ENCODE measurements at places on chromosomes 16 and 17.

DNA sequence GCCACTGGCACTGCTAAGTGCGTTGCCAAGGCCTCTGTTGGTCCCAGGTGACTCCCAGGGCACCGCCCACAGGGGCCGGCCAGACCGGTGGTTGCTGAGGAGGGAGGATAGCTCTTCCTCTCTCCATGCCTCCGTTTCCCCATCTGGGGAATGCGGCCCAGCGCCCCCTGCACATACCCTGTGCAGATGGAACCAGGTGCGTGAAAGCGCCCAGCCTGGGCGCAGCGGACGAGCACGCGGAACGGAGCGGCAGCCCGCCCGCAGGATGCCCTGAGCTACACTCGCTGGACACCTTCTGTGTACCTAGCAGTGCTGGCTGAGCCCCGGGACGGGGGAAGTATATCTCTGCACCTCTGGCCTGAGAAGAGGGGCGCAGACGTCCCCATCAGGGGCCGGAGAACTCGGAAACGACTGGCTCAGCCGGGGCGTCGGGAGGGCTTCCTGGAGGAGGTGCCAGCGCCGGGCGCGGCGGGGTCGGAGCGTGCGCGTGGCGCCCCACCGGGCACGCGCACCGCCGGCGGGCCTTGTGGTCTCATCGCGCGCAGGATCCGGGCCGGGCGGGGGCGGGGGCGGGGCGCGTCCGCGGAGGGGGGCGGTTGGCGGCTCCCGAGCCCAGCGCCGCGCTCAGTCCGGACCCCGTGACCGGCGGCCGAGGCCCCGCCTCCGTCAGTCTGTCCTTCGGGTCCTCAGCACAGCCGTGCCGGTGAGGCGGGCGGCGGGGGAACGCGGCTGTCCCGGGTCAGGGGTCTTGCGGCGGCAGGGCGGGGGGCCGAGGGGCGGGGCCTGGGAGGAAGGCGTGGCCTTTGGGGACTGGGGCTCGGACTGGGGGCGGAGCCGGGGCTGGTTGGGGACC, at the start of the genes CCDC78 and HAGHL:
Gene CCDC78, minus strand, starts transcription at position 6 of the 853 bp plus-strand sequence. CDS start 76 bp downstream, outside the sequence.
Gene HAGHL, plus strand, starts transcription at position 669 of the 853 bp plus-strand sequence. CDS start 404 bp downstream, outside the sequence.
- no peak for DNase-seq

DNA sequence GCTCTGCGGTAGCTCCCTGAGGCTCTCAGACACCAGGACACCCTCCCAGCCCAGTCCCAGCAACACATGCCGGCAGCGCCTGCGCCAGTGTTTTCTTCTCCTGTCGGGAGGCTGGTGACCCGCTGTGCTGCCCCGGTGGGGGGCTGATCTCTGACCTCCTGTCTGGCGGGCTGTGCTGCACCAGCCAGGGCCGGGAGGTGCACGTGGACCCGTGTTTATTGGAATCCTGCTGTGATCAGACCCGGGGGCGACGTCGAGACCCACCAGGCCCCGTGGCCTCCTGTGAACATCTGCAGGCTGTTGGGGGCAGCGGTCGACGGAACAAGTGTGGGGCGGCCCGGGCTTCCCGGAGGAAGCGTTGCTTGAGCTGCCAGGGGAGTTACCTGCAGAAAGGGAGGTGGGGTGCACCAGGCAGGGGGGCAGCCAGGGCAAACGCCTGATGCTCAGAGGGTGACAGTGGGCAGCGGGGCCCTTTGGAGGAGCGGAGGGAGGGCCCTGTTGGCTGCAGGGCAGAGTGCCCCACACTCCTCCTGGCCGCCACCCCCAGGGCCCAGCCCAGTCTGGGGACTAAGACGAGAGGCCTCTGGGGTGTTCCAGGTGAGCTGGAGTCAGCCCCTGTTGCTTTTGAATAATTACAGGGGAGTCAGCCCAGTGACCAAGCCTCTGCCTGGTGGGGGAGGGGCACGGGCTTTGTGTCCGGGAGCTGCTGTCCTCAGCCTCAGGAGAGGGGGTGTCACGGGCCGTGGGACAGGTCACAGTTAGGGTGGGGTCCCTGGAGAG, 2.3 kb upstream of the SSTR5 start:
- no peak for DNase-seq

- DNase-seq = no peak
Measured at GRCh38 chr17:8122924-8123694, 797 bp downstream of the HES7 start.

DNA sequence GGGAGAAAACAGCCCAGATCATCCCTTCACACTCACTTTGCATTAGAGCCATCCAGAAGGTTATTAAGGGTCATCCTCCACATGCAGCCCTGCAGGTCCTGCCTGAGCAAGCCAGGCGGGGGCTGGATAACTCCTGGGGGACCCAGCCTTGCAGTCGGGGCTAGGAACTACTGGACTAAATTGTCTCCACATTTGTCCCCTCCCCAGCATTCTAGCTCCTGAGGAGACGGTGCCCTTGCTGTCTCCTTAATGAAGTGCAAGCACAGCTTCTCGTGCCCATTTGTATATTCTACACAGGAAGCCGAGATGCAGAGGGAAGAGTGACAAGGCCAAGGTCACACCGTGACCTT, 185.2 kb downstream of the C16orf95 start:
- DNase-seq = peak; percentile 24

GRCh38 chr17:57914273-57915142, 40.7 kb downstream of the CUEDC1 start:
- peak; percentile 64 for DNase-seq

- DNase-seq = no peak
Measured at GRCh38 chr17:71572343-71572742, 548.5 kb upstream of the SOX9 start.

GRCh38 chr16:86669937-86670749, 91.8 kb downstream of the FOXL1 start:
- DNase-seq = no peak

DNA sequence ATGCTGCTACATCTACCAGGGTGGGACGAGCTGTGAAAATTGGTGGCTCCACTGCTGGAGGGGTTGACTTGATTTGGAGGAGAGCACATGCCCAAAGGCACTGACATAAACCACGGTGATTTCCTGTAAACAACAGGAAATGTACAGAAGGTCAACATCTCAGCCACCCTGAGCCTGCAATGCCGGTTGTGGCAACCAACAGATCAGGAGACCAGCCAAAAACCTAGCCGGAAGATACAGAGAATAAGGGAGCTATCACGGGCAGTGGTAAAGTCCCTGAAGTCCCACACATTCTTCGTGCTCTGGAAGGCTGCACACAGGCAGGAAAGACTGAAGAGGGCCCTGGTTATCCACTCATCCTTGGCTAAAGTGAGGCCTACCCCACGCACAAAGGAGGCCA, 56.2 kb downstream of the ADCY9 start:
- DNase-seq = no peak

GRCh38 chr16:55373489-55373832, 49.5 kb downstream of the IRX6 start:
- DNase-seq = no peak

DNA sequence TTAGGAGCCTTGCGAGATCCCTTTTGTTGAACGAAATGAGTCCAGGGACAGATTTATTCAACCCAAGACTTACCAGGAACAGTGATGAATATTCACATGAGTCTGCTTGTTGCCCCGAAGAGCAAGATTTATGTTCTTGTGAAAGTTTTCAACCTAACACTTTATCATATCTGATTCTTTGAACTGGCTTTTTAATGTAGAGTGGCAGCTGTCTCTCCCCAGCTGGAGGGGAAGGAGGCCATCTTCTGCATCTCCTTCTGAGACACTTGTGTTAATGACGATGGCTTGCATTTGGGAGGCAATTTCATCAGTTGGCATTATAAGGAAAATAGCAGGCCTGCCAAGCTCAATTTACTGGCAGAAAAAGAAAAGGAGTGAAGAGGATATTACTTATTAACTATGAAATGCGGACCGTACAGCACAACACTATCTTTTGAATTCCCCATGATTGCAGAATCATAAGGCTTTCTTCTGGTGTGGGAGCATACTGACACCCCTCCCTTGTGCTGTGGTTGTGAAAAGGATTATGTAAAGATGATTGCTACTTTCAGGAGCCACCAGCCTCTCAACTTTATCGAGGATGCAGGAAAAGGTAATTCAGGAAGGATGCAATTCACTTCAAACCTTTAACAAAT, 35.7 kb downstream of the SMARCE1 start:
- DNase-seq = no peak

DNA sequence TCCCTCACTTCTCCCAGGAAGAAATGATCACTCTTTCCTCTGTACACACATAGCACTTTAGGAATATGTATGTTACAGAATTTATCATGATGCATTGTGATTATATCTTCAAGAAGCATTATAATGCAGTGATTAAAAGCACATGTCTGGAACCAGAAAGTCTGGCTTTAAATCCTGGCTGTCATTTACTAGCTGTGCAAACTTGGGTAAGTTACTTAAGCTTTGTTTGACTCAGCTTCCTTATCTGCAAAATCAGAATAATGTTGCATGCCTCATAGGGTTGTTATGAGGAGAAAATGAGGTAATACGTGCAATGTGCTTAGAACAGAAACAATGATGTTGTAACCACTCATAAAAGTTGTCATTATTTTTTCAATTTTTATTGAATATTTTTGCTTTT, 156.3 kb upstream of the ZKSCAN2 start:
- DNase-seq = no peak

DNA sequence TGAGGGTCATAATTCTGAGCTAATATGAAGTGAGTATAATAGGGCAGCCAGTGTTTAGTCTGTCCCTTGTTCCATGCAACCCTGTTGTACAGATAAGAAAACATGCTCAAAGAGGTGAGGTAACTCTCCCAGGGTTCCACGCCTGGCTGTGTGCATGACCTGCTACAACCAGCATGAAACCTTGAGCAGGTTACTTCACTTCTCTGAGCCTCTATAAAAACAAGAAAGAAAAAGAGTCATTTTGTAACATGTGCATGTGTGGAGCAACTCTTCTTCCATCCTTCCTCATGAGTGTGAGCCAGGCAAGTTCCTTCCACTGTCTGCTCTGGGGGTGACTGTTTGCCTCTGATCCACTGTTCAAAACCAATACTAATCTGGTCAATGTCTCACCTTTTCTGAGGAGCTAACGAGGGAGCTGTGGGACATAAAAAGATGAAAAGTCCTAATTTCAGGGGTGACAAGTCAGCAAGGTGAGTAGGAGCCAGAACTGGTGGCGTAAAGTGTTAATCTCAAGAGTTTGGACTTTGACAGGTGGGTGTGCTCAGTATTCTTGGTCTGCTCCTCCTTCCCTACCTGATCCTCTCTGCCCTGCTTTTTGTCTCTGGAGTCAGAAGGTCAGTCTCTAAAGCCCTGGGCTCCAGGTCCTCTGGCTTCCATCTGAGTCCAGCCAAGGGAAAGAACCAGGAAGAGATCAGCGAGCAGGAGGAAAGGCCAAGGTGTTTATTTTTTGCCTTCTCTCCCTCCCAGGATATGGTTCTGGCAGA, 21.5 kb downstream of the GFOD2 start:
- no peak for DNase-seq

DNA sequence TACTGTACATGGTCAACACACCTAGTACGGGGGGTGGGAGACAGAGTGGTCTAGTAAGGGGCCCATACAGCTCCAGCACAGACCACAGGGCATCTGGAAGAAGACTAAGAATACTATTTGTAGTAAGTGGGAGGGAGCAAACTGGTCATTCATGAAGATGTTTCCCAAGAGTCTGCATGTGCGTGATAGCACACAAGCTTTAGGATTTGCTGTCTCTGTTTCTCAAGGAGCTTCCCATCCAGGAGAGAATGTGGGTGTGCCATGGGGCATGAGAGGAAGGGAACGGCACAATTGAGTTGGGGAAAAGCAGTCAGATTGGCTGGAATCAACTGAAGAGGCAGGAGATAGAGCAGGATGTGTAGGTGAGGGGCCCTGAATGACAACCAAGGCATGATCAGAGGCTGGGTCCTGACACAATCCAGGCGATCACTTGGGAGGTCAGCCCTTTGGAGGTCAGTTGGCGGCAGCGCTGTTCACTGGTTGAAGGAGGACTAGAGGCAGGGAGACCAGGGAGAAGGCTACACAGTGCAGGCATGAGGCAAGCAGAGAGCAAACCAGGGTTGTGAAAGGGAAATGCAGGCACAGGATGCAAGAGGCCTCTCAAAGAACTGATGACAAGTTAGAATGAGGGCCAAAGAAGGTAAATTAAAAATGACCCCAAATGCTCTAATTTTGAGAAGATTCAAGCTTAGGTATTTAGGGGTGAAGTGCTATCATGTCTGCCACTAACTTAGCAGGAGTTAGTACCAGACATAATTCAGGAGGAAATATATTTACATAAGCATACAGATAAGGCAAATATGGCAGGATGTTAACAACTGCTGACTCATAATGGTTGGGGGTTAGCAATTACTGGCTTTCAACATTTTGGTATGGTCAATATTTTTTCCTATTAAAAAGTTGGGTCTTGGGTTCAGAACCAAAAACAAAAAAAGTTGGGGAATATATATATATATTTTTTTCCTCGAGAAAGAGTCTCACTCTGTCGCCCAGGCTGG, 10.3 kb downstream of the UBE2O start:
- DNase-seq = no peak

GRCh38 chr16:74903120-74903519, 81.8 kb downstream of the WDR59 start:
- no peak for DNase-seq

DNA sequence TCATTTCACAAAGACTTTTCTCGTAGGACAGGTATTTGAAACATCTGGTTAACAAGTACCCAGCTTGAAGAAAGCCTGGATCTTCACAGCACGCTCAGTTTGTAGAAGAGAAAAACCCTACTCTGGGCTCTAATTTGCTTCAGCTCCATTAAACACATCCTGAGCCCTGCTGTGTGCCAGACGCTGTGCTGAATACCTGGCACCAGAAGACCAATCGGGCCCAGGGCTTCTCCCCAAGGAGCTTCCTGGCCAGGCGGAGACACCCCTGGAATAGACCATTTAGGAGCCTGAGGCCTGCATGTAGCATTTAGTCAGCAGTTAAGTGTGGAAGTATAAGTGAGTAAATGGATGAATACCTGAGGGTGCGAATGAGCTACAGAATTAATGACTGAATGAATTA, 8.9 kb upstream of the ABAT start:
- DNase-seq = no peak

- no peak for DNase-seq
Measured at GRCh38 chr16:30551781-30552180, 6.4 kb downstream of the ZNF764 start.

DNA sequence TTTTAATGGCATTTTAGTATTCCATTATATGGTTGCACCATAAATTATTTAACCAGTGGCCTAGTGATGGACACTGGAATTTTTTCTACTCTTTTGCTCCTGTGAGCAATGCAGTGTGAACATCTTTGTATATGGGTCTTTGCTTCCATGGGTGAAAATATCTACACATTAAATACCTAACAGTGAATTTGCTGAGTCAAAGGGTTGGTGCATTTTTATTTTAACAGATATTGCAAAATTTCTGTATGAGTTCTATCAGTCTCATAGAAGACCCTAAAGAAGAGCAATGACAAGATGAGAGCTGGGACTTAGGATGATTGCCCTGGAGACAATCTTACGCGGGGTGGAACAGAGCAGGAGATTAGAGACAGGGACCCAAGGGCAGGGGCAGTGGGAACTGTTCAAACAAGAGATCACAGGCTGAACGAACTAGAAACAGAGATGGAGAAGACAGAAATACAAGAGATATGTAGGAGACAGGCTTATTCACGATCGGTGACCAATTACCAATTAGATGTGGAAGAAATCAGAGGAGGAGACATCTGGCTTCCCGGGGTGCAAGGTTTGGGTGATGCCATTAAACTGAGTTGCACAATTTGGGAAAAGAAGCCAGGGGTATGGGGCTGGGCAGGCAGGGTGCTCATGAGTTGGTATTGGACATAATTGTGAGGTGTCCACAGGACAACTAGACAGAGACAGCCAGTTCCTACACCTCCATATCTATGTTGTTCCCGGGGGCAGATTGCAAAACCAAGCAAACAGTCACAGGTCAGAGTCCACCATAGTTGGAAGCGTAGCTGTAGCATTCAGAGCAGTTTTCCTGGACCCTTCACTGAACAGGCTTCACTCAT, 39.9 kb upstream of the LONP2 start:
- no peak for DNase-seq

- peak; percentile 3 for DNase-seq
Measured at GRCh38 chr17:33028778-33029177, 37.1 kb downstream of the SPACA3 start.

- no peak for DNase-seq
Measured at GRCh38 chr17:69764146-69764545, 310.9 kb upstream of the KCNJ16 start.

All from NCI-H1092 treated with DMSO at 0.1 percent for 48 hours (cell line).